ENCODE measurements at places on chromosomes 4 and X.

GRCh38 chrX:130637591-130637990 is 235.8 kb downstream of the RBMX2 start:
- peak; percentile 71 for DNase-seq

DNA sequence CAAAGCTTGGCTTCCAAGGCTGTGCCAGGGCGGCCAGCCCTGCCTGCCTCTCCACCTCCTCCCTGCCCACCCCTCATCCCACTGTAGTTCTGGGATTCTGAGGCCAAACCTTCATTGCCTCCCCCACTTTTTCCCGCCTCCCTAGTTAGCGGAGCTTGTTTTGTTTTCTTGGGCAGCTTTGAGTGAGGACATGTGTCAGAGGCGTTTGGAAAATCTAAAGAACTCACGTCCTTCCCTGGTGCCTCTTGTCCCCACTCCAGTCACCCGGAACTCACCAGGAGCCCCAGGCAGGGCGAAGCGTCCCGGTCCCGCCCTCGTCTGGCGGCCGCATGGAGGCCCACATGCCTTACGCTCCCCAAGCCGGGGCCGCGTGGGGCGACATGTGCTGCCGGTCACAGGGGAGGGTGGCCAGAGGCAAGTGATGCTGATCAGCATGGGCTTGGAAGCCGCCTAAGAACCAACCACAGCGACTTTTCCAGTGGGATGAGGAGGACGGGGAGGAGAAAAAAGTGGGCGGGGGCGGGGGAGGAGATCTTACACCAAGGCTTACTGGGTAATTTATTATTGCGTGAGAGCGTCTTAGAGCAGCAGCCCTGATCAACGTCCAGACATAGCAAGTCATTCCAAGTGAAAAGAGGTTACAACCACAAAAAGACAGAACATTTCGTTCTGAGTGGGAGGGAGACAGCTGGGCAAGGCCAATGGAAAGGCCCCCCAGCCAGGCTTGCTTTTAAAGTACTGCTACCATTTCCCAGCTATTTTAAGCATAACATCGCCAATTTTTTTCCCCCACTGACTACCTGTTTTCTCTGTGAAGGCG is 48.5 kb downstream of the PRPS1 start:
- peak; percentile 88 for DNase-seq

- no peak for DNase-seq
These were observed 15.9 kb upstream of the EMCN start for GRCh38 chr4:100533741-100534140.

GRCh38 chr4:127048376-127049044 is 584.2 kb upstream of the INTU start:
- DNase-seq, result peak; percentile 23

GRCh38 chr4:27293831-27294230 is 433.2 kb downstream of the STIM2 start:
- DNase-seq, result no peak

DNA sequence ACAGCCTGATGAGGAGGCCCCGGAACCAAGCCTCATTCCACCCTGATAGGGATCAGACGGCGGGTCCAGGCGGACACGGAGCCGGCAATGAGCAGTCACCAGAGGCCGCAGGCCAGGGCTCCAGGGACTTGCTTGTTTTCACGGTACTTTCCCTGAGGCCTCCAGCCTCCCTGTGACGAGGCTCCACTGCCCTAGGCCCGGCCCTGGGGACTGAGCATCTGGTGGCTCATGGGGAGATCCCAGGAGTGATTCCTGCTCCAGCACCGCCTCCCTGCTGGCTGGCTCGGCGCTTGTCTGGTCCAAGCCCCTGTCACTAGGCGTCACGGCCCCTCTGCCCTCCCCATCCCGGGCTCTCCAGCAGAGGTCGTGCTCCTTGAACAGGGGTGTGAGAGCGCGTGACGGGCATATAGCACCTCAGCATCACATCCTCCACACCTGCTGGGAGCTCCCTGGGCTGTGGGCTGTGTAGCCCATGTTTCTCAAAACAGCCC is 14.1 kb downstream of the HTRA3 start:
- no peak for DNase-seq

DNA sequence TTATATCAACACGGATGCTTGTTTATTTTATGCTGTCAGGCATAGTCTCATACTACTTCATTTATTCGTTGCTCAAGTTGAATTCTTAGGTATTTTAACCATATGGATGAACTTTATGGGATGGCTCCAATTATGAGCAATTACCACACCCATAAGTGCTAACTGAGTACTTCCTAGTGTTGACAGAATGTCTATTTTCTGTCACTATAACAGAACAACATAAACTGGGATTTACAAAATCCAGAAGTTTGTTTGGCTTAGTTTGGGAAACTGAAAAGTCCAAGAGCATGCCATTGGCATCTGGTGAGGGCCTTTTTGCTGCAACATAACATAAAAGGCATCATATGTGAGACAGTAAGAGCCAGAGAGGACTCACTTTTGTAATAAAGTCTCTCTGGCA is 21.0 kb downstream of the SULT1E1 start:
- DNase-seq, result no peak

- DNase-seq, result peak; percentile 89
These were observed 224.5 kb downstream of the PCDH18 start for GRCh38 chr4:137307806-137308205.

DNA sequence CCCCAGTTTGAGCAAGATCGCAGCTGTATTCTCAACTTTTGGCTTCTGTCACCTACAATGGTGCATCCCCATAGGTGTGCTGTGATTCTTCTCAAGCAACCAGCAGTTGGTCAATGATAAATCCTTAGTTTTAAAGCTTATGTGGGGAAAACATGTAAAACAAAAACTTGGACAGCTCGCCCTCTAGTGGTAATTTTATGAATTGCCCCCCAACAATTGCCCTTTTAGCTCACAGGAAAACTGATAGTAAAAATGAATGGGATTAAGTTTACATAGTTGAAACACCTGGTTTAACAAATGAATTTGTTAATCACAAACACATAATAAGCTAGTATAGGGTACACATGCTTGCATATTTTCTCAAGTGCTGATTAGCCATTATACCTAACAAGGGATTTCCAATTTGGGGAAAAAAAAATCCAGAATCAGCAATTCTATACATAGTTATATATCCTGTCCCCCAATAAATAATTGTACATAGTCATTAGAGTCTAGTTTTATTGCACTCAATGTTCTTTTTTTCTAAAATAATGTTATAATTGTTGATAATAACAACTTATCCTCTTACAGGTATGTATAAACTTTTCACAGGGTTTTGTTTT is 30.1 kb downstream of the TEX13A start:
- peak; percentile 4 for DNase-seq

DNA sequence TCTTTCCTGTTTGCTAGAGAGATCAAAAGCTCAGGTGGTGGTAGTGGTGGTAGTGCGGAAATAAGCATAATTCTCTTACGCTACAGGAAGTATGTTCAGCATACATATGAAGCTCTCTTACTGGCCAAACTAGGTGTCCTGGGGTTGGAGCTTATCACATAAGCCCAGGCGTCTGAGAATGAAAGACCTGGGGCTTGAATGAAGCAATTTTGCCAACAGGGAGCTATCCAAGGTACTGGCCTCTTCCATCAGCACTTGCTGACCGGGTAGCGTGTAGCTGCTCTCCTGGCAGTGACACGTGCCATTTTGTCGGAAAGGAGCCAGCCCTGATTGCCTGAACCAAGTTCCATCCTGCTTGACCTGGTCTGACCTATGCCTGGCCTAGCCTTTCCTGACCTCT is 65.9 kb upstream of the HPF1 start:
- DNase-seq, result peak; percentile 52

DNA sequence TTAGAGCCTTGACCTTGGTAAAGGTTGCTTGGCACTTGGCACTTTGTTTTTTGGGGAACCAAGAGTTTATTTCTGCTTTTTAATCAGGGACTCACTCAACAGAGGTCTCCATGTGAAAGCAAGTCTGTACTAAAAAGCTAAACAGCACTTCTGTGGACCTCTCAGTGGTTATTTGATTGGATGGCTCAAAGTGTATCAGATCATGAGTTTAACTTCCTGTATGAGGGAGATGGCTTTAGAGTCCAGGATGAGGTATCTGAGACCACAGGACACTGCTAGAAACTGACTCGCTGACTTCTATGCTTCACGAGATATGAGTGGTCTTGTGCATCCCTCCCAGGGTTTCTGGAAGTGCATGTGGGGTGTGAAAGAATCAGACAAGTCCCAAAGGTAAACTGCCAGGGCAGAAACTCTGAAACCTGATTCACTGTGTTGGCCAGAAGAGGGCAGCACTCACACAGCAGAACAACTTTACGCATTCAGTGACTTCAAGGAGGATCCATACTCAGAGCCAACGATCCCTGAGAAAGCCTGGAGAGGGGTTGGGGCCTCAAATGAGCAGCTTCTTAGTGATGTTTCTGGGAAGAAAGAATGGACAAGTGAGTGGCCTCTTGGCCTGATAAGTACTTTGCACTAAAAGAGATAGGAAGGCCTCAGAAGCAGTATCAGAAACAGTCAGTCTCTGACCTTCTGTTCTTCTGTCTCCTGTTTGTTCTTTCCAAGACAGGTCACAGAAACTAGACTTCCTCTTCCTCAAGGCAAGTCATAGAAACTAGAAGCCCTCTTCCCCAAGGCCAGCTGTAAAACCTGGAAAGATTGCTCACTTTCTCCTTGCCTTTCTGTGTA is 220.3 kb upstream of the CXCL13 start:
- peak; percentile 67 for DNase-seq

- no peak for DNase-seq
These were observed 653.0 kb downstream of the C4orf33 start for GRCh38 chr4:129748991-129749390.

DNA sequence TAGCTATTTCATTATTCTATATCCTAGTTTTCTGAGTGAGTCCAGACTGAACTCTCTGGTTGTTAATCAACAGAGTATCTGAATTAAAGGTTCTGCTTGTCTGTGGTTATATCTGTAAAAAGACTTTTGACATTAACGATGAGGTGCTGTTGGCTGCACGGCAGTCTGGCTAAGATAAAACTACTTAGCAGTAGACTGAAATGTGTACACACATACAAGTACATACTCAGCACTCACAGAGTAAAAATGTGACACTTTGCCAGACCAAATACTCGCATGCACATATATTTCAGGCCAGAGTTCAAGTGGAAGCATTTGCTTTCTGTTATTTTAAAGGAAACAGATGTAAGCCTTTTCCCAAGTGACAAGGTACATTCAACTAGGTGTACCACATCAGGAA is 80.5 kb downstream of the PRDM5 start:
- DNase-seq, result peak; percentile 74

GRCh38 chr4:155944516-155944915 is 9.2 kb downstream of the CTSO start:
- DNase-seq, result peak; percentile 18

DNA sequence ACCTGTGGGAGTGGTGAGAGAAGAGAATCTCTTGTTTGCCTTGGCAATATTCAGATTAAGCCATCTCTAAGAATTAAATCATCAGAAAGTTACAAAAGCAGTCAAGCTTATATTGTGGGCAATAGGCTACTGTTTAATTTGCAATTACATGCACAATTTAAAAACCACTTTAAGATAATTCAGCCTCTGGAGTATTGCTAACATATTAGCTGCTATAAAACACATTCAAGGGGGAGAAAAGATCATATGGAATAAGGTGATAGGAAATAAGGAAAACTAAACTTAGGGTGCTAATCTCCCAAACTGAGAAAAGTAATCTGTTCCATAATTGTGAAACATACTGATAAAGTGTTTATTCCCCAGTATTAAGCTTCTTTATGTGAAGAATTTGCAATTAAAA is 103.9 kb downstream of the ARAP2 start:
- no peak for DNase-seq

- no peak for DNase-seq
These were observed 69.5 kb downstream of the HPRT1 start for GRCh38 chrX:134529481-134529880.

- DNase-seq, result no peak
These were observed 11.1 kb downstream of the ITIH6 start for GRCh38 chrX:54786967-54787366.

DNA sequence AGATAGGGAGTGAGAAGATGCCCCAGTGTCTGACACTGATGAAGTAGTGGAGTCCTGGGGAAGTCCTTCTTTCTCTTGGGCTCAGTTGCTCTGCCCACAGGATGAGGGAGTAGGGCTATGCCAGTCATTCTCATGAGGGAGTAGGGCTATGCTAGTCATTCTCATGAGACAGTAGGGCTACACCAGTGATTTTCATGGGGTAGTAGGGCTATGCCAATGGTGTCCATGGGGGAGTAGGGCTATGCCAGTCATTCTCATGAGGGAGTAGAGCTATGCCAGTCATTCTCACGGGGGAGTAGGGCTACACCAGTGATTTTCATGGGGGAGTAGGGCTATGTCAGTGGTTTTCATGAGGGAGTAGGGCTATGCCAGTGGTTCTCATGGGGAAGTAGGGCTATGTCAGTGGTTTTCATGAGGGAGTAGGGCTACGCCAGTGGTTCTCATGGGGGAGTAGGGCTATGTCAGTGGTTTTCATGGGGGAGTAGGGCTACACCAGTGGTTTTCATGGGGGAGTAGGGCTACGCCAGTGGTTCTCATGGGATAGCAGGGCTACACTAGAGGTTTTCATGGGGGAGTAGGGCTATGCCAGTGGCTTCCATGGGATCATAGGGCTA is 43.3 kb upstream of the SOD3 start:
- no peak for DNase-seq

- peak; percentile 17 for DNase-seq
These were observed 41.9 kb downstream of the TNIP2 start for GRCh38 chr4:2714061-2714770.

- DNase-seq, result no peak
These were observed 8.9 kb upstream of the NAA11 start for GRCh38 chr4:79334783-79335182.

- peak; percentile 70 for DNase-seq
These were observed 202.1 kb downstream of the PTTG2 start for GRCh38 chr4:38162240-38162784.

DNA sequence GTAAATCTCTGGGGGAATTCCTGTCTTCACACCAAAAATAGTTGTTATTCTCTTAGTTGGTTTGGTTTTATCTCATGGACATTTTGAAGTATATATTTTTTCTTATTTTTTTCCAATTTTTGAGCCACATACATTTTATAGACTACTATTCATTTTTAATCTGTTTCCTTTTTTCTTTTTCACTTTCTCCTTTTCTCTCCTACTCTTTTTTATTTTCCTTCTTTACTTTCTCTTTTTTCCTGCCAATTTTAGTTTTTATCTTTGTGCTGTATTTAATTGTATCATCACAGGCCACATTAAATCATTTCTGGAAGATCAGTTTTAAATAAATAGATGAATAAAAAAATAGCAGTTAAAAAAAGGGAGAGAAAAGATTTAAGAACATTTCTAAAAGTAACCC is 14.0 kb upstream of the JADE3 start:
- DNase-seq, result no peak

DNA sequence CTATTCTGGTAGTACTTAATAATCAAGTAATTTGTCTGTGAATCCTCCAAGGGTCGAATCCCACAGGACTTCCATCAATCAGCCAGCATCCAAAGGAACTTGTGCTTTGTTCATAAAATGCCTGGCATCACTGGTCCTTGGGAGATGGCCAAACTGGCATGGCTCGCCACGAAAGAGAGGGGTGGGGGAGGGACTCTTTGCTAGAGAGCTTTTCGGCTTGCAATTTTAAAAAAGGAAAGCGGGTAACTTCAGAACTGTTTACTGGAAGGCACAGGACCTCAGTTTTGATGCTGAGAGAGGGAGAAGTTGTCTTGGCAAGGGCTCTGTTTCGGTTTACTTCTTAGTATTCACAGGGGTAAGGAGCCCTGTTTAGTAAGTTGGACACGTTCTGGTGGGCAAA is 79.4 kb upstream of the FHL1 start:
- DNase-seq, result no peak

GRCh38 chr4:161249779-161250440 is 913.9 kb downstream of the FSTL5 start:
- no peak for DNase-seq
